Purkinje cell (primary cell): ENCODE measurements at places on chromosomes 4 and X. TPM values are rescaled to one million over a fixed set of nuclear protein-coding genes. Genes with fewer than 3 reads are reported as not detected.

Gene GAR1
- polyA plus RNA-seq = 5.6 and 6.5 TPM in 2 replicates

Gene GLRB
- 193 and 222 TPM in 2 replicates for polyA plus RNA-seq

Gene SPANXD
- polyA plus RNA-seq = not detected in 2 replicates

Gene MND1
- not detected in 2 replicates for polyA plus RNA-seq

Gene ATP6AP2
- polyA plus RNA-seq = 558 and 634 TPM in 2 replicates

Gene POLN
- 2.8 and 9.1 TPM in 2 replicates for polyA plus RNA-seq

Gene EGFL6
- not detected in 2 replicates for polyA plus RNA-seq
